ENCODE measurements at places on chromosomes 7 and 10.

DNA sequence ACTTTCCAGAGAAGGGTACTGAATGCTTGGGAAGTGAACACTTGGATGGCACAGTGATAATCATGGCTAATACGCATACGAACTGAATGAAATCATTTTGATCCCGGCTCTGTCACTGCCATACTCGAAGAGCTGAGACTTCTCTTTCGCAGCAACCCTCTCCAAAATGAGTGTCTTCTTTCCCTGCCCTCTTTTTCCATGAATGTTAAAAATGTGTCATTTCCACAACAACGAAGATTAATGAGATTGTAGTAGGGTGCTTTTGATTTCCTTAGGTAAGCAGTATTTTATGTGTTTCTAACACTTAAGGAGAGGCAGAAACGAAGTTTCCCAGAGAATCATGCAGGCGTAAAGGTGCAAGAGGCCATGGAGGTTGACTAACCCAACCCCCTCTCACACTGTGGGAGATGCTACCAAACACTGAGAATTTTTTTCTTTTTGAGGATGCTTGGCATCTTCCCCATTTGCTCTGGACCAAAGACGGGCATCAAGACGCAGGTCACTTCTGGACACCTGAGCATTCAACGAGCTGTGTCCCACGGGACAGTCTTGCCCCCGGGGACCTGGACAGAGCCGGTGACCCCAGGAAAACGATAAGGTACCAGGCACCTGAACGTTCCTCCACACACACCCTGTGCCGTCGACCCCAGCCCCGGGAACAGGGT is 823 bp downstream of the COPG2 start:
- DNase-seq = no peak

DNA sequence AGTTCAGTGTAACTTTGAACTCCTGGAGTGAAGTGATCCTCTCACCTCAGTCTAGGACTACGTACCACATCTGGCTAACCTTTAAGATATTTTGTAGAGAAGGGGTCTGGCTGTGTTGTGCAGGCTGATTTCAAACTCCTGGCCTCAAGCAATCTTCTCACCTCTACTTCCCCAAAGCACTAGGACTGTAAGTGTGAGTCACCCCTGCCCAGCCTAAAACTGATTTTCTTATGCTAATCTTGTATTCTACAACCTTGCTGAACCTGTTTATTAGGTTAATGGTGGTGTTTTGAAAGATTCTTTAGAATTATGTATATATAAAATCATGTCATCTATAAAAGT is 58.0 kb downstream of the LCOR start:
- no peak for DNase-seq

DNA sequence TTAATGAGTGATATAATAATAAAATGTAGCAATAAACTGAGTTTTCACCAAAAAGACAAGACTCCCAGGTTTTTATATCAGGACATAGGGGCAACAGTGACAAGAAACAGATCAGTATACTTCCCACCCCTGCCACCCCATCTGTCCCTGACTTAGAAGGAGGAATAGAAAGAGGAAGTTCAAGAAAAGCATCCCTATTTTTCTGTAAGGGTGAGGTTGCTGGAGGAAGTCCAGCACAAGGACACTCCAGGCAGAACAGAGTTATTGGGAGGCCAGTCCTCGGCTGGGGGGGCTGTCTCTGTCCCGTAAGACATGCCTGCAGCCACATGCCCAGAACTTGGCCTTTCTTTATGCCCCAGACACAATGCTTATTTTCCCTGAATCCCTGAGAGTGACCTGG is 16.5 kb upstream of the TLX1 start:
- no peak for DNase-seq

GRCh38 chr10:62625484-62625883 is 179.0 kb upstream of the ADO start:
- DNase-seq = no peak

- no peak for DNase-seq
Measured at GRCh38 chr10:44902941-44903545, 8.1 kb upstream of the TMEM72 start.

GRCh38 chr7:47405921-47406800 is 175.8 kb downstream of the TNS3 start:
- DNase-seq = no peak

DNA sequence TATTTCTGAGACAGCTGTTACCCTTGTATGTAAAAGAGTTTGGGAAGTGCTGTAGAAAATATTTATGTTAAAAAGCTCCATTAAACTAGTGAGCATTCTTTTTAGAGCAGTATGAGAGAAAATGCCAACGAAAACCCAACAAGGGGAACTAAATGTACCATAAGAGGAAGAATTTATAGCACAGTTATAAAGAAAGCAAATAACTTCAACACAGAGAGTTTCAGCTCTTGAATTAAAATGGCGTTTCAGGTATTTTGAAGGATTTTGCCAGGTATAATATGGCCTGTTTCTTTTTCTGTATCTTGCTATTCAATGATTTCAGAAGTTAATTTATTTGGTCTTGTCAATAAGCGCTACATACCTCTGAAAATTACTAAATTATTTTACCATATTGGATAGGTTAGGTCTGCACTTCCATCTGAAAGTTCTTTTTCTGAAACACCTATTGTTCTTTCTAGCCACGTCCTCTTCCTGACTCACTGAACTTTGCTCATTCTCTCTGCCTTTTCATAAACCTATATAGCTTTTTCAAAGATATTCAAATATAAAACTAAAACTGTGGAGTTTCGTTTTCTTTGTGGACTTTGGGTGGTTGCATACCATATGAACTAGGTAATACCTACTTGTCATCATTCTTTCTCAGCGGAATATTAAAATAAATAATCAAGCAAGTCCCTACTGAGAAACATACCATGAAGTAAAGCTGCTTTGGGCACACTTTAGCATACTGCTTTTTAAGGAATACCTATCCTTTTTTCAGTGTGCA is 136.1 kb downstream of the SEMA3A start:
- no peak for DNase-seq

GRCh38 chr7:157577796-157578339 is 241.1 kb downstream of the DNAJB6 start:
- no peak for DNase-seq

GRCh38 chr7:22983257-22983855 is 30.6 kb downstream of the HYCC1 start:
- DNase-seq = no peak

DNA sequence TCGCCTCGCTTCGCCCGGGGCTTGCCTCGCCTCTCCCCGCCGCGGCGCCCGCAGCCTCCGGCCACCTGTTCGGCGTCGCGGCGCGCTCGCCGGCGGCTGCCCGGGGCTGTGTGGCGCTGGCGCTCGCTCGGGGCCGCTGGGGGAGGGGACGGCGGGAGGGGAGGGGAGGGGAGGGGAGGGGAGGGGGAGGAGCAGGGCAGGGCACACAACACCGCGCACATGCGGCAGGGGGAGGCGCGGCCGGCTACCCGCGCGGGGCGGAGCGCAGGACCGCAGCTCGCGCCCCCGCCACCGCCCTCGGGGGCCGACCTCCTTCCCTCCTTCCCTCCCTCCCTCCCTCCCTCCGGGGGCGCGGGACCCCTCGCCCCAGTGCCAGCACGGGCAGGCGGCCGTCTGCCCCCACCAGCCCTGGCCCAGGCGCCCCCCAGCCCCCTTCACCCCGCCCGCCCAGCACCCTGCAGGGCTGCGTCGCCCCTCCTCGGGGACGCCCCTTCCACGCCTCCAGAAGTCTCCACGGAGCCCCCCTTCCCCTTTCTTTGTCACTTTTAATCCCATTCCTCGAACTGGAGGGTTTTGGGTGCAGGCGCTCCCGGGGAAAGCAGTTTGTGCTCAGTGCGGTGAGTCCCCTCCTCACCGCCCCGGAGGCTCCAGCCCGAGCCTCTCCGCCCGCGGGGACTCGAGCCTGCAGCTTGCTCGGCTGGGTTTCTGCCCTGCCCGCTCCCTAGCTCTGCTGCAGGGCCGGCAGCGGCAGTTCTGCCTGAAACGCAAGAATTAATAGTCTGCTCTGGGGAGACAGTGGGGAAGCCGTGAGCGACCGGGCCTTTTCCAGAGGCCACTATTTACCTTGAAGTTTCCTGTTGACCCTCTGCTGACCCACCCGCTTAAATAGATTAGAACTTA is at the start of gene PARD3:
TSS of gene PARD3 (minus strand) at position 112 of the 900 bp plus-strand sequence. CDS start 301 bp downstream, outside the sequence.
- no peak for DNase-seq

DNA sequence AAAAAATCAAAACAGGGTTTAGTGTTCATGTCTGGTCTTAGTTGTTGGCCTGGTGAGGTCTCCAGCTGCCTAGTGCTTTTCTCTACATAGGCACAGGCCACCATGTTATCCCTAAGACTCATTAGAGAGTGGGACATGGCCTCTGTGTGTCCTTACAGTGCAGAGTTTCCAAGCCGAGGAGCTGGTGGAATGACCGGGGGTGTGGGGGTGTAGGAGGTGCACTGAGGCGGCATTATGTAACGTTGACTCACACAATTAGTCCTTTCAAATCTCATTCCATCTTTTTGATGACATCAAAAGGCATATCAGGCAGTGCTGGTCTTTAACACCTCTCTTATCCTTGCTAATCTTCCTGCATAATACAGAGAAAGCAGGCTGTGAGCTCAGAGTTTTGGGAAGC is 71.3 kb downstream of the MTPN start:
- DNase-seq = no peak

- no peak for DNase-seq
Measured at GRCh38 chr7:6023974-6024435, 7.2 kb upstream of the ANKRD61 start.

DNA sequence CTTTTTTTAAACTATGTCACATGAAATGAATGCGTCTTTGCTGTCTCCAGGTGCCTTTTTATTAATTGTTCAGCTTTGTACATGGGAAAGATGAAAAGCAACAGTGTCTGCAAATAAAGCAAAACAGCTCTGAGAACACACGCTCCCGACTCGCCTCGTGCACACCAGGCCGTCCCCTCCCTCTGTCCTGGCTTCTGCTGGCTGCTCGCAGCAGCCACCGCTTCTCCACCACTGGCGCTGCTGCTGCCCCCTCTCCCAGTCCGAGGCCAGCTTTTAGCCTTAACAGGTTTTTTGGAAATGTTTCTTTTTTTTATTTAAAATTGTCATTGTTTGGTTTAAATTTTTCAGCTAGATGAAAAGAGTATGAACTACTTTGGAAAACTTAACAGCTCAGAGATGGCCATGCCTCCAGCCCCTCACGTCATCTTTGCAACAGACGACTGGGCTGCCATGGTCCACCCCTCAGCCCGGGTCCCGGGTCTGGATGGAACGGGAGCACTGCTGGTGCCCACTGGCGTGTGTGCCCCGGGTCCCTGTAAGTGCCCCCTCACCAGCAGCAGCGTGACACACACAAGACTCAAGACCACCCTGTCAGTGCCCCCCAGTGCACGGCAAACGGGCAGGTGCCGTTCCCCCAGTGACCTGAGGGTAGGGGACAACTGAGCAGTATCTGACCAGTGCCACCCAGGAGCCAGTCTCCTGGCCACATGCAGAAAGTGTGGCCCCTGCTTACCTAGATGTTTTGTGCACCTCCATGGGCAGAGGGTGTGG is 415.6 kb upstream of the FOXK1 start:
- no peak for DNase-seq

- DNase-seq = no peak
Measured at GRCh38 chr10:59907918-59908807, 1.8 kb upstream of the CCDC6 start.

DNA sequence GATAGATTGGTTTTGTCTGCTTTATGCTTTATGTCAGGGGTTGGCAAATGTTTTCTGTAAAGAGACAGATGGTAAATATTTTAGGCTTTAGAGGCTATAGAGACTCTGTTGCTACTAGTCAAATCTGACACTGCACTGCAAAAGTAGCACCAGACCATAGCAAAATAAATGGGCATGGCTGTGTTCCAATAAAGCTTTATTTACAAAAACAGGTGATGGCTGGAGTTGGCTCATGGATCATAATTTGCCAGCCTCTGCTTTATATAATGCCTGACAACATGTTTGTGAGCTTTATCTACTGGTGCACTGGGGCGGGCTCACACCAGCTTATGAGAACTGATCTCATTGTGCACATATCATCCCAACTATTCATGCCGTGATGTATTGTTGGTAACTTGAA is 120.1 kb downstream of the PLXDC2 start:
- DNase-seq = no peak

GRCh38 chr10:22391600-22391999 is 46.3 kb downstream of the SPAG6 start:
- no peak for DNase-seq

DNA sequence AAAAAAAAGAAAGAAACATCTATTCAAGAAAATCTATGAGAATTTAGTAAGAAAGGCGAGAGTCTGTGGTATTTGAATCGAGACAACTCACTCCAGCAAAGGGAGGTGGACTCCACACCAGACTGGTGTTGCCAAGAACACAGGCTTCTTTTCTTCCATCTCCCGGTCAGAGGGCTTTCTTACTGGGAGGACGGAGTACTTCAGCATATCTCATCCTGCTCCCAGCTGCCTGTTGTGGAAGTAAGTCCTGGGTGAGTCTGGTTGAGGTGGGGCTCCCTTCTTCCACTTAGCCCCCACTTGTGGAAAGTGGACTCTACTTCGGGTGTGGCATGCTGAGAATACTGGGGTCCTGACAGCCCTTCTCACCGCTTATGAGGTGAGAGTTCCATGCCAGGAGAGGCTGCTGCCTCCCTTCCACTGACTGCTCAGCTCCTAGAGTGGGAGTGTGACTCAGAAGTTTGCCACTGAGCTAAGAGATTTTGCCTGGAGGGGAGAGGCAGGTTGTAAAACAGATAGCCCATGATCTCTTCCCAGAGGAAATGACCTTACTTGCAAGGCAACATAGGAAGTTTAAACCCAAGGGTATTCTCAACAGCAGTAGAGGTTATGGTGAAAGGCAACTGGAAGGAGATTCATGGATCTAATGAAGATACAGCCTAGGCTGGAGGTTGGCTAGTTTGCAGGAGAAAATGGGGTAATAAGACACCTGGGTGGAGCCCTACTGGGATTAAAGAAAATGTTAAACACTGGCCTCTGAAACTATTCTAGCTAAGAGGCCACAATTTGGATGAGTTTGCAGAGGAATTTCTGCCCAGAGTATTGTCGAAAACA is 3.5 kb upstream of the NACAD start:
- no peak for DNase-seq

- no peak for DNase-seq
Measured at GRCh38 chr7:99380823-99381663, 6.5 kb downstream of the ARPC1B start.

DNA sequence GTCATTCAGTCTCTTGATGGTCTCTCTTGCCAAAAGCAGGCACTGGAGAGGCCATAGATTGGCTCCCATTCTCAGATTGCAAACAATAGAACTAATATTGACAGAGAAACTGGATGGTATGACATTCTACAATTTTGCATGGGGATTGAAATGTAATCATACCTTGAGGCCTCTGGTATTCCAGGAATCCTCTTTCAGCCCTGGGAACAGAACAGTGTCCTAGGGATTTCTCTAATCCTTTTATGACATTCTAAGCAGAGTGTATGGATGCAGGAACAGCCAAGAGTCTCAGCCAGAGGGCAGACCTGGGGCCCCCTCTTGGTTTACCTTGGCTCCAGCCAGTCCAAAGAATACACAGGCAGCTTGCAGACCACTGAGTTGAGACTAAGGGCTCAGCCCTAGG is 206.4 kb downstream of the KCNMA1 start:
- DNase-seq = no peak

- no peak for DNase-seq
Measured at GRCh38 chr10:125567529-125567928, 115.4 kb downstream of the TEX36 start.
